Endothelial cell of umbilical vein (primary cell): ENCODE measurements at places on chromosomes 13 and 19.

DNA sequence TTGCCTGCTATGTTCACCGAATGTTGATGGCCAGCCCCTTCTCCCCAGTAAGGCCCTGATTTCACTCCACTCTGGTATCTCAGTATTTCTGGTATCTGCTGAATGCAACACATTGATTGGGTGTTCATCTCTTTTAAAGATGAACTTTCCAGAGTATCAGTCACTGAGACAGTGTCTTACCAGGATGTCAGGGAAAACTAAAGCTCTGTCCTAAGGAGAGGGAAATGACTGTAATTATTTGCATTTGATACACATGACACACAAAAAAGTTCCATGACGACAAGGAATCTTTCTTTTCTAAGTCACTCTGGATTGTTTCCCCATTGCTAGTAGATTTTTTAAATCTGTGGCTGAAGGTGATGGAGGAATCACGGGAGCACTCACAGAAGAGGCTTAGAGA lies 2.2 kb downstream of the GPC5 start:
- DNase-seq = no peak

- DNase-seq = peak; percentile 40
These were observed 1.9 kb downstream of the TPM4 start for GRCh38 chr19:16077984-16078758.

DNA sequence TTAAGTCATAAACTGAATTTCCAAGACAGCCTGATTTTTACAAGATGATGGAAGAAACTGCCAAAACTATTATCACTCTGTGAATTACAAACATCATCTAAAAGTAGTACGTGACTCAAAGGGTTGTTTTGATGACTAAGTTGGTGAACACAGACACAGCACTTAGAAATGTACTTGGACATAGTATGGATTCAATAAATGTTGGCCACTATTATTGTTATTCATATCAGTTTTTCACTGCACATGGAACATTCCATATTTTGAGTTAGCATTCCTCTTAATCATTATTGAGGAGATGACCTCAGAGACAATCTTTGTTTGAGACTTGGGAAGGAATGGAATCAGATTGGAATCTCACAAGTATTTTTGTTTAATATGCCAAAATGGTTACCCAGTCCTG lies 172.9 kb downstream of the OXGR1 start:
- no peak for DNase-seq

DNA sequence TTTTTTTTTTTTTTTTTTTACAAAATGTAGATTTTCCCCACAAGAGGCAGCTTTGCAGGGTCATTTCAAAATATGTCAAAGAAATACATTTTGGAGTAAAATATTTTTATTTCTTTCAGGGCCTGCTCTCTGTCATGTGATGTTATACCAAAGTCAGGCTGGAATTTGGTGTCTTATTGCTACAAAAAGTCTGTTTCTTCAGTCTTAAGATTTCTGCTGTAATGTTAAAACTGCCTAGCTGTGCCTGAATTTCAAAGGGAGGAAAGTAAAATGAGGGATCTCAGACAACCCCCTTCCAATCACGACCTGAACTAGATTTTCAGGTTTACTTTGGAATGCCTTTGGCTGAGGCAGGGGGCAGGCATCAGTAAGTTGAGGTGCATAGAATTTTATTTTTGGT lies 12.8 kb upstream of the GTF2F2 start:
- DNase-seq = no peak

- no peak for DNase-seq
These were observed 176.0 kb upstream of the SPRY2 start for GRCh38 chr13:80516818-80517348.

- no peak for DNase-seq
These were observed 4.2 kb downstream of the RCBTB2 start for GRCh38 chr13:48528720-48529119.

DNA sequence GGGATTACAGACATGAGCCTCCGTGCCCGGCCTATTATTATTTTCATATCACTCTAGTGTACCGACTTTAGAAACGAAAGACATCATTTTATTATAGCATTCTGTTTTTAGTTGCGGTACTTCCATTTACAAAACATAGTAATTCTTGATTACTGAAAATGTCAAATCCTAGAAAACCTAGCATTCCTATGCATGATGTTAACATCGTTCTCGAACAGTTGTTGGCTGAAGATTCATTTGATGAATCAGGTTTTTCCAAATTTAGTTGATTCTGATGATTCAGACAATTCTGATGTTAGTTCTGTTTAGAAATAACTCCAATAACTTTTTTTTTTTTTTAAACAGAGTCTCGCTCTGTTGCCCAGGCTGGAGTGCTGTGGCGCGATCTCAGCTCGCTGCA lies 11.5 kb upstream of the MTRF1 start:
- DNase-seq = no peak

DNA sequence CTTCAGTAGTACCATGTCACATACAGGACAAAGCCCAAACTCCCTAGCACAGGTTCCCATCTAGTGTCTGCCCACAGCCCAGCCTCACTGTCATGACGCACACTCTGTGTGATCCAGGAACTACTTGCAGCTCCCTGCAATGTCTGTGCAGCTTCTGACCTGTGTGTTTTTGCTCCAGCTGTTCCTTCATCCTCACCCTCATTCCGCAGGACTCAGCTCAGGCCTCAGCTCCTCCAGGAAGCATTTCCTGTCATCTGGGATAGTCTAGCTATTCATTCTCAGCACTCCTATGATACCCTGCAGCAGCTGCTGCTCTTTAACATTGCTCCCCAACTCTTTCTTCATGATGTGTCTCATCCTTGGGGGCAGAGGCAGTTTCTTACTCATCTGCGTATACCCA lies 56.1 kb downstream of the ENOX1 start:
- no peak for DNase-seq

DNA sequence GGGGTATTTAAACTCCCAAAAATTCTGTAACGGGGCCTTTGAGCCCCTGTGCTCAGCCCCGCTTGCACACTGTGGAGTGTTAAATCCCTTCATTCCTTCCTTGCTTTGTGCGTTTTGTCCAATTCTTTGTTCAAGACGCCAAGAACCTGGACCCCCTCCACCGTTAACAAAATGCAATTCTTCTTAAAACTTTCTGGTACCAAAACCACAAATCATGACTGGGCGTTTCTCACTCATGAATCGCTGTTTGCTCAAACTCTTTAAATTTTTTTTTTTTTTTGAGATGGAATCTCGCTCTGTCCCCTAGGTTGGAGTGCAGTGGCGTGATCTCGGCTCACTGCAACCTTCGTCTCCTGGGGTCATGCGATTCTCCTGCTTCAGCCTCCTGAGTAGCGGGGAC lies 881 bp downstream of the ZNF20 start:
- DNase-seq = no peak

GRCh38 chr13:79581870-79582315 lies 100.9 kb downstream of the NDFIP2 start:
- DNase-seq = no peak
